ELR (cell line): ENCODE measurements at places on chromosomes 3 and 15.

GRCh38 chr15:31405200-31405920 is 78.7 kb downstream of the KLF13 start:
- DNase-seq, result peak; percentile 54

- no peak for DNase-seq
These were observed 188.9 kb downstream of the CBLB start for GRCh38 chr3:105679951-105680350.

DNA sequence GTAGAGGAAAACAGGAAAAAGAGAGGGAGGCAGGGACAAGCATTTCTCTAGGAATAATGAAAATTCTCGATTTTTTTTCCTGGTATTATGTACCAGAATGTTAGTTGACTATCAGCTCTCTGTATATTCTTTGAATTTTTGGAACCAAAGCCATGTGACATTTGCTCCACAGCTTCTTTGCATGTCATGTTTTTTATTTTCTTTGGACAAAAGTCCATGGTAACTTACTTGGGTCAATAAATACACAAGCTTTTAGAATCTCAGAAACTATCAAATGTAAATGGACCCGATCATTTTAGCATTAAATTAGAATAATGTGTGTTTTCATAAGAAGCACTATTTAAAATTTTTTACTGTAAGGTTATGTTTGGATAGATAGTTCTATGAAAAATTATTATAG is 320.5 kb downstream of the ZIC1 start:
- DNase-seq, result no peak

DNA sequence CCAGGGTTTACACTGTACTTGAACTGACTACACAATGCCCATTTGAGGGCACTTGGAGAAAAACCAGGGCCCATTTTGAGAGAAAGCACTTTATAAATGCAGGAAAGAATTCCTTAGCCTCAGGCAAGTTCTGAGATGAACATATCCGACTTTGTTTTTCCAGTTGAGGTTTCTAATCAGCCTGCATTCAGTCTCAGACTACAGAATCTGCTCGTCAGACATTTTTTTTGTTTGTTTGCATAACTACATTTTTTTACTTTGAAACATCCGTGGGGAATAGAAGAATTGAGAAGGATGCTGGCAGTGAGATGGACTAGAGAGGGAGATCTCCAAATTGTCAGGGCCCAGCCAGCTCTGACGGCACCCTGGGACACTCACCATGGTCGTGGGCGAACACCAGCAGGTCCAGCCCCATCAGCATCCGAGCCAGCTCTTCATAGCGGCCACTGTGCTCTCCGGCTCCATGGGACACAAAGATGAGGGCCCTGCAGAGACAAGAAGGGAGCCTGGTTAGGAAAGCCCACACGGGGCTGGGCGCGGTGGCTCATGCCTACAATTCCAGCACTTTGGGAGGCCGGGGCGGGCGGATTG is 40.8 kb downstream of the MGLL start:
- DNase-seq, result peak; percentile 69

- no peak for DNase-seq
These were observed 14.4 kb upstream of the ZBTB38 start for GRCh38 chr3:141353652-141354495.

DNA sequence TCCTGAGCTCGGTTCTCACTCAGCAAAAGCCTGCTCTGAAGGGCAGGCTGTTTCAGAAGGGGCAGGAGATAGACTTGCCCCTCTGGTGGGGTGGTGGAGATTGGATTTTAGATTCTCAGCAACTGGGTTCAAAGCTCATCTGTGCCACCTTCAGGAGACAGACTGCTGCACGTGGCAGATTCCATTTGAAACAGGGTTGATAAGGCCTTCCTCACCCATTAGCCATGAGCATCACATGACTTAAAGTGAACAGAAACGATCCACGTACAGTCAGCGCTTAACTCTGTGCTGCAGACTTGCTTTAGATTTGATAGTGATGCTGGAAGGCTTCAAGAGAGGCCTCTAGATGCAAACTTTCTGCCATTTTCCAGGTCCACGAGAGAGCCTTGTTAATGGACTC is 35.0 kb upstream of the MGLL start:
- no peak for DNase-seq

GRCh38 chr3:107432013-107432515 is 54.8 kb downstream of the CCDC54 start:
- peak; percentile 52 for DNase-seq

DNA sequence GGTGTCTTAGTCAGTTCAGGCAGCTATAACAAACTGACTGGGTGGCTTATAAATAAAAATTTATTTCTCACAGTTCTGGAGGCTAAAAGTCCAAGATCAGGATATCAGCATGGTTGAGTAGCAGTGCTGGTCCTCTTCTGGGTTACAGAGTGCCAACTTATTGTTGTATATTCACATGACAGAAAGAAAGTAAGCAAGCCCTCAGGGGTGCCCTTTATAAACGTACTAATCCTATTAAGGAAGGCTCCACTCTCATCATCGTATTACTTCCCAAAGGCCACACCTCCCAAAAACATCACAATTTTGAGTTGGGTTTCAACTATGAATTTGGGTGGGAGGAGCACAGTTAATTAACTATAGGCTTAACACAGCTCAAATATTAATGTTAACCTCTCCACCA is 653.0 kb downstream of the DIPK2A start:
- no peak for DNase-seq

DNA sequence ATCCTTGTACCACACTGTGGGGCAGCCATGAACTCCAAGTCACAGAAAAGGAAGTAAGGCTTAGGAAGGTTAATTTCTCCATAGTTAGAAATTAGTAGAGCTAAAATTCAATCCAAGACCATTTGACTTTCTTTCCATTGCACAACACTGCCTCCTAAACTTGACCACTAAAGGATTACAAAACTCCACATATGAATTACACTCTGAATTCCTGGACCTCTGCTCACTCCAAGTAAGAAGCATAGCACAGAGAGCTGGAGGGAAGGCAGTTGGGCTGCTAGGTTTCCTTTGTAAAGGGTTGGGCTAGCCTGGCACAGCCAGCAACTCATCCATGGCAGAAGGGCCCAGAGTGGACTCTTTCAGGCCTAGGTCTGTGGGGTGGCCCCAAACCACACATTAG is 134.4 kb downstream of the MYLK start:
- peak; percentile 88 for DNase-seq

DNA sequence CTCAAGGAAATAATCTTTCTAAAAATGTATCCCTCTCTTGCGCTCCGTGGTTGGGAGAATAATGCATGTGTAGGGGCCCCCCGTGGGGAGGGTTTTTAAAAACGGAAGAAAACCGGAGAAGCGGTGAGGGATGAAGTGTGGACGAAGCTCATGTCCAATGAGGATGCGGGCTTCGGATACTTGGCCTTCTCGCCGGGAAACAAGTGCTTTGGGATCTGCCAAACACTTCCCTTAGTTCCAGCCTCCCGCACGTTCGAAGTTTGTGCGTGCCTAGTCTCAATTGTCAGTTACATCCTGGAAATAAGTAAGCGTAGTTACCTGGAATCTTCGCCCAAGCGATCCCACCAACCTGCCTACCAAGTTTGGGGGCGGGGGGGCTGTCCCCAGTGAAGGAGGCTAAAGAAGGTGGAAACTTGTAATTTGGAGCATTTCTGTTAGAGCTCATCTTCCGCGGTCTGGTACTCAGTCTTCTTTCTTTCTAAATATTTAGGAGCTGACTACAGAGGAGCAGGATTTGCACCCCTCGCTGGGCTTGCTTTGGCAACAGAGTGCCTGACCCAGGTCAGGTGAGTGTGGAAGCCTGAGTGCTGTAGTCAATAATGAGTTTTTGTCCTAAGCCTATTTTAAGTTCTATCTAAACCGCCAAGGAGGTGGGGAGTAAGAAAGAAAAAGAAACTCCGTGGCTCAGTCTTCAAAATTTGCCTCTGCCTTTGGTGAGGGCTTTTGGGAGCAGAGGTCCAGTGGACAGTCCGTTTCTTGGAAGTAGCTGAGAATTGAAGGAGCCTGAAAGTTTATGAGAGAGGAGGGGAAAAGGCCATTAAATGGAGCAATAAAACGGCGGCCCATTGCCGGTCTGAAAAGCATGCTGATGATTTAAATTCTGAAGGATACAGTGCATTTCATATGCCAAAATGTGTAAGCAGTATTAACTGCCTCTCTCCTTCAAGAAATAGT is 1.1 kb downstream of the ITPR1 start:
- DNase-seq, result peak; percentile 33

GRCh38 chr3:178706411-178706810 is 170.2 kb downstream of the KCNMB2 start:
- DNase-seq, result no peak

GRCh38 chr3:55197021-55197420 is 269.2 kb upstream of the LRTM1 start:
- DNase-seq, result no peak

DNA sequence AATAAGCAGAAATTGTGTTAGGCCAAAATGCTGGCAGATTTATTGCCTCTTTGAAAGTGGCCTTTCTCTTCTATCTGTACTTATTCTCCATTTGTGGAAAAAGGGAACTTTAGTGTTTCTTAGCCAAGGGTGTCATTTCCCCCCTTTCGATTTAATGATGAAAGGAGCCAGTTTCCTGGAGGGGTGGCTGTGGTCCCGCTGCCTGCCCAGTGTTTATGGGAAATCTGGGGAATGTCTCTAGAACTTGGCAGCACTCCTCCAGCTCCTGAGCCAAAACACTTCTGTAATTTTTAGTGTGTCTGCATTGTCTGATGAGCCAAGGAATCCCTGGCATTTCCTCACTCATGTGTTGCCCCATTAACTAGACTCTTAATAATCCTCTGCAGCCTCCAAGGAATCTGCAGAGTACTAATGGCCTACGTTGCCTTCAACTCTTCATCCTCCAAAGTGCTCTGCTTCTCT is 448.8 kb downstream of the GRM7 start:
- no peak for DNase-seq

- no peak for DNase-seq
These were observed 133.8 kb downstream of the ZBBX start for GRCh38 chr3:167246252-167246651.

GRCh38 chr15:80694611-80695098 is 455 bp upstream of the ABHD17C start:
- DNase-seq, result peak; percentile 54

DNA sequence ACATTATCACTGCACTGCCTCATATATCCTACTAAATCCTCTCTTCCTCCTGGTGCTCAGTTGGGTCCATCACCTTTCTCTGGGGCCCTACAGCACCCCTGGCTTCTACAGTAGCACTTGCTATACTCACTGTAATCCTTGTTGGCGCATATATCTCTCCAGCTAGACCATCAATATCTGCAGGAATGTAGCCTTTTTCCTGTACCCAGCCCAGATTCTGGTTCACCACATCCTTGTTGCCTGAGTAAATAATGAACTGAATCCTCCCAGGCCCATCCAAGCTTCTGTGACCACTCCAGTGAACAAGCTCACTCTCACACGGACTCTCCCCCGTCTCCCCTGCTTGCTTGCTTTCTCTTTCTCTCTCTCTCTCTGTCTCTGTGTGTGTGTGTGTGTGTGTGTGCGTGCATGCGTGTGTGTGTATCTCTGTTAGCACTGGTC is 62.5 kb upstream of the LIPC start:
- no peak for DNase-seq

- peak; percentile 63 for DNase-seq
These were observed 3.3 kb downstream of the ANKRD63 start for GRCh38 chr15:40279437-40280141.

DNA sequence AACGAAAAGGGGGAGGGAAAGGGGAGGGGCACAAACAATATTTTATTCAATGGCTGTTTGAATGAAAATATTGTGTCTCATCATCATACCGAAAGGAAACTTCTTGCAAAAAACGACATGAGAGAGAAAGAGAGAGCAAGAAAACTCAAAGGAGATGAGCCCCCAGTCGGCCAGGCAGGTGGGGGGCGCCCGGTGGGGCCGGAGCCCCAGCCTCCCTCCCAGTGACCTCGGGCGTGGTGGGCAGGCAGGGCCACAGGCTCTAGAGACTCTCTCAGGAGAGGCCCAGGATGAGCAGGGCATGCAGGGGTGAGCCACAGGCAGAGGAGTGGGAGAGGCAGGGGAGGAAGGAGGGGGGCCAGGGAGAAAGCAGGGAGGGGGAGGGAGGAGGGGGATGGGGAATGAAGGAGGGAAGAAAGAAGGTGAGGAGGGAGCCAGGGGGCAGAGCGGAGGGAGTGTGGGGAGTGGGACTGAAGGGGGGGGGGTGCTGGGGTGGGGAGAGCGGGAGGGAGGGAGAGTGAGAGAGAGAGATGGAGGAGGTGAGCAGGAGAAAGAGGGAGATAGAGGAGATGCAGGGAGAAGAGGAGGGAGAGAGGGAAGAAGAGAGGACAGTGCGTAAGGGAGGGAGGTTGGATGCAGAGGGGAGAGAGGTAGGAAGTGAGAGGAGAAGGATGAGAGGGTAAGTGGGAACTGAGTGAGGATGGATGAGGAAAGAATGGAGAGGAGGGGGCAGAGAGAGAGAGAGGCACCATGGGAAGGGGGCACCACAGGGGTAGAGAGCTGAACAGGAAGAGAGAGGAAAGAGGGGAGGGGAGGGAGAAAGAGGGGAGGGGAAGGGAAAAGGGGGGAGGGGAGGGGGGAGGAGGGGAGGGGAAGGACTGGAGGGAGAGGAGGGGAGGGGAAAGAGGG is 14.1 kb upstream of the TMEM115 start:
- no peak for DNase-seq

DNA sequence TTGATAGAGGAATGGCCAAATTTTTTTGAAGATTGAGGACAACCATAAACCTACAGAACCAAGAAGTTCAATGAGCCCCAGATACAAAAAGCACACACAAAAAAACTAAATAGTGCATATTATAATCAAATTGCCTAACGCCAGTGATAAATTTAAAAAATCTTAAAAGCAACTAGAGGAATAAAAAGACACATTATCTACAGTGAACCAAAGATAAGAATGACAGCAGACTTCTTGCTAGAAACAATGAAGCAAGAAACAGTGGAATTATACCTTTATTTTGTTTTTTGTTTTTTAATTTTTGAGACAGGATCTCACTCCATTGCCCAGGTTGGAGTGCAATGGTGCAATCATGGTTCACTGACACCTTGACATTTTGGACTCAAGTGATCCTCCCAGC is 9.9 kb upstream of the SAMD7 start:
- DNase-seq, result no peak

DNA sequence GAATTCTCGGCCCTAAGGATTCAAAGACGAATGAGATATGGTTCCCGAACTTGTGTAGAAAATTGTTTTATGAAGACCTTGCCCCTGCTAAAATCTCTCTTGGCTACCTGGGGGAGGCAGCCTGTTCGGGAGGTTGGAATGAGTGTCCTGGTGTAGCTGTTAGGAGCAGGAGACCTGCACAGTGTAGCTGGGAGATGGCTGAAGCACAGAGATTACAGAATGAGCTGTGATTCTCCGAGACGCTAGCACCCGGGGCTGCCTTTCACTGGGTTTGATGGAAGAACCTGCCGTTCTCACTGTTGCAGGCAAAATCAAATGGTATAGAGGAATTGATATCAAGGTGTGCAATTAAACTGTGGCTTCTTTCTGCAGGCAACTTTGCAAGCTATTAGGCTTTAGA is 68.0 kb downstream of the TRAK1 start:
- DNase-seq, result no peak

GRCh38 chr3:113746548-113747282 is at the start of gene ATP6V1A:
ATP6V1A (plus strand) TSS chr3:113747035; CDS start chr3:113778754, 31,719 bp downstream.
- peak; percentile 98 for DNase-seq
